Fibroblast of skin of back (primary cell): ENCODE measurements at places on chromosomes 5 and 9.
A peak's percentile ranks its signal among the peaks of the same experiment; 100 is the strongest.

DNA sequence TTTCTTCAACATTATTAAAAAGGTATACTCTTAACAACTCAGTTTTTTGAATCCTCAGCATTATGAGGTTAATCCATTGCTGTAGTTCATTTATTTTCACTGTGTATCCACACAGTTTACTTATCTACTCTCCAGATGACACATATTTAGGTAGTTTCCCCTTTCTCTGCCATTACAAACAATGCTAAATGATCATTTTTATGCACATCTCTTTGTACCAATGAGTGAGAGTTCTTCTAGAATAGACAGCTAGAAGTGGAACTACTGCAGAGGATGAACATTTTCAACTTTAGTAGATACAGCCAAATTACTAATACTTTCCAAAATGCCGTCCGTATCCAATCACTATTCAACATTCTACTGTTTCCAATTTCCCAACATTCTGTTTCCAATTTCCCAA is 11.5 kb downstream of the AFF4 start:
- no peak for DNase-seq

DNA sequence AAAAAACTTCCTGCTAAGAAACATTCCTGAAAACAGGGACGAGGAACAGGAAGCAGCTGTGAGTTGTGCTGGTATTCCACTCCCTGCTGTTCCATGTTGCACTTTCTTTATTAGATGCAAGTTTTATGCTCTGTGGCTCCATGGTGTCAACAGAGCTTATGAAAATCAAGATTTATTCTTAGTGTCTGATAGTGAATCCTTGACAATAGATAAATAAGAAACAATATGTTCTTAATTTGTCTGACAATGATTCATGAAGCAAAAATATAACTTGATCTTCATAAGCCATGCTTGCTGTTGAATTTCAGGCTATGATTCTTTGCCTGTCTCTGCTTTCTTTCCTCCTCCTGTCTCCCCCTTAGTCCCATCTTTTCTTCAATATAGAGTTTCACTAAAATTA is 119.6 kb downstream of the DROSHA start:
- peak; percentile 67 for DNase-seq

GRCh38 chr9:98977813-98978212 is 34.1 kb downstream of the COL15A1 start:
- DNase-seq, result no peak

GRCh38 chr5:151862811-151863472 is 61.7 kb downstream of the GLRA1 start:
- DNase-seq, result no peak

GRCh38 chr9:87336914-87337333 is 160.7 kb upstream of the DAPK1 start:
- peak; percentile 80 for DNase-seq

GRCh38 chr9:113947941-113948340 is 71.8 kb downstream of the ZNF618 start:
- no peak for DNase-seq

DNA sequence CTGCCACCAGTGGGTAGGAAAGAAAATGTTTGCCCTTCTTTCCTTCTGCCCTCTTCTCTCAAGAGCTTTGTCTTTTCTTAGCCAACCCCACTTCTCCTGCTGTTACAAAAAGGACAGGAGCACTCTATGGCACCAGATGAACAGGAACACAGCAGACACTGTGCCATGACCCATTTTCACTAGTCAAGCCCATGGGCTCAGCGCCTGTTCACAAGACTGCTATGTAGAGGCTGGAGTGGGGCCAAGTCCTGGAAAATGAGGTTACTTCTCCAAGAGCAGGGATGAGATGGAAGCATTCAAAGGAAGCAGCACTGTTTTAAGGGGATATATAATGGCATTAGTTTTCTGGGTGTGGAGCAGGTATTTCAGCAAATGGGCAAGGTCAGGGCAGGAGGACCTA is 46.8 kb upstream of the GRAMD2B start:
- no peak for DNase-seq

GRCh38 chr5:168987543-168988300 is 313.2 kb downstream of the SLIT3 start:
- peak; percentile 68 for DNase-seq

- DNase-seq, result peak; percentile 92
Measured at GRCh38 chr9:125659954-125660353, 47.1 kb downstream of the MAPKAP1 start.

DNA sequence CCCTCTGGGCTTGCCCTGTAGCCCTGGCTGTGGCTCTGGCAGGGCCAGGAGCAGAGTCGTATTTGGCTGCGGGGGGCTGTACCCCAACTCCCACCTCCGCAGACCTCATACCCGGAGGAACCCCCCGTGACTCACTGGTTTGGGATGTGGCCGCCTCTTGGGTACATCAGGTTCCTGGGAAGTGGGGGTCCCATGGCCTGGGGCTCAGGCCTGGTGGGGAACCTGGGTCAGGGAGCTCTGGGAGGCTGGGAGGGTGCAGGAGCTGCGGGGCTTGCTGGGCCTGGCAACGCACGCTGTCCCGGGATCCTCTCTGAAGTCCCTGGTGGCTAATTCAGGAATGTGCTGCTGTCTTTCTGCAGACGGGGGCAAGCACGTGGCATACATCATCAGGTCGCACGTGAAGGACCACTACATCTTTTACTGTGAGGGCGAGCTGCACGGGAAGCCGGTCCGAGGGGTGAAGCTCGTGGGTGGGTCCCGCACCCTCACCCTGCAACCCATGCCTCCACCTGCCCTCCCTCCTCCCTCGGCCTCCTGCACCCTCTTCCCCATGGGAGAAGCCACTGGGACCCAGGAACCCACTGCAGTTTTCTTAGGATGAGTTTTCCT is 2.4 kb downstream of the LCN1 start:
- DNase-seq, result no peak

GRCh38 chr5:141512911-141513626 is 24.2 kb downstream of the PCDHGC5 start:
- peak; percentile 66 for DNase-seq

DNA sequence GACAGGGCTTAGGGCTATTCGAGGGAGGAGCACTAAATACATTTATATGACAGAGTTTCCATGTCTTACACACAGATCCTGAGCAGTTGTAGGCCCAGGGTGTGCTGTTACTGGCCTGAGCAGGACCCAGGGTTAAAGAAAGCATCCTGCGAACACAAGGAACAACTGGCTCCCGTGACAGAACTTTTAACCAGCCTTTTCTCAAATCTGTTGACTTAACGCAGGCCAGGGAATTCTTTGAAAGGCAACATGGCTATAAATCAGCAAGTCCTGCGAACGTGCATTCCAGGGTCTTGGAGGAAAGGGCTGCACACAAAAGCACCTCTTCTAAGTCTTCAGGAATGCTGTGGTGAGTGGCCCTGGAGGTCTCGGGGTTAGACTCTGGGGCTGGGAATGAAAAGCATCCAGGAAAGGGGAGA is 45.2 kb upstream of the ANKRD55 start:
- DNase-seq, result peak; percentile 98

DNA sequence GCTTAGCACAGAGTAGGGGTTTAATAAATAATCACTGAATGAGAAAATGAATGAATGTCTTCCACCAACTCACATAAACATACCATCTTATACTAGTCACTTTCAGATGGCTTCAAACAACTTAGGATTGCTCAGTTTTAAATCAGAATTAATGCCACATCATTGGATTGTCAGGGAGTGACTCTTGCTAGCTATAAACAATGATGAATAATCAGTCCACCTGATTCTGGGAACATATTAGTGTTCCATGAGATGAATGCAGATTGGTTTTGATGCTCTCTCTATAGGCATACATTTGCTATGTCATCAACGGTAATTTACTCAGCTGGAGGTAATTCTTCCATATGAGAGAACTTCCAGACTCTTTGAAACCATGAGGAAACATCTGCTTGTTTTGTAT is 97.4 kb downstream of the CDH9 start:
- DNase-seq, result no peak

- no peak for DNase-seq
Measured at GRCh38 chr5:164844348-164844747, 1338.9 kb downstream of the MAT2B start.

DNA sequence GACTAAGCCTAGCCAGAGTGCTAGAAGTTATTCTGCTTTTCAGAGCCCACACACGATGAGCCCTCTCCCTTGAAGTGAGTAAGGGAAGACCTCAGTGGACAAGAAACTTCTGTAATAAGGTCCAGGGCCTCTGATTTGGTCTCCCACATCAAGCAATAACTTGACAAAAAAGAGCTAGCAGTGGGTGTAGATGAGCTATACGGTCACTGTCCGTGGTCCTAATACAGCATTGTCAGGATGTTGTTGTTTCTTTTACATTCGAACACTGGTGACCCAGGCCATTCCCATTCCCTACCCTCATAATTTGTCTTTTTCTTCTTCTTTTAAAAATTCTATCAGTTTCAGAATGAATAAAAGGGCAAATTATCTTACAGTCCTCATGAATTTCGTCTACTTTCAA is 5.2 kb downstream of the PCSK1 start:
- DNase-seq, result peak; percentile 43

DNA sequence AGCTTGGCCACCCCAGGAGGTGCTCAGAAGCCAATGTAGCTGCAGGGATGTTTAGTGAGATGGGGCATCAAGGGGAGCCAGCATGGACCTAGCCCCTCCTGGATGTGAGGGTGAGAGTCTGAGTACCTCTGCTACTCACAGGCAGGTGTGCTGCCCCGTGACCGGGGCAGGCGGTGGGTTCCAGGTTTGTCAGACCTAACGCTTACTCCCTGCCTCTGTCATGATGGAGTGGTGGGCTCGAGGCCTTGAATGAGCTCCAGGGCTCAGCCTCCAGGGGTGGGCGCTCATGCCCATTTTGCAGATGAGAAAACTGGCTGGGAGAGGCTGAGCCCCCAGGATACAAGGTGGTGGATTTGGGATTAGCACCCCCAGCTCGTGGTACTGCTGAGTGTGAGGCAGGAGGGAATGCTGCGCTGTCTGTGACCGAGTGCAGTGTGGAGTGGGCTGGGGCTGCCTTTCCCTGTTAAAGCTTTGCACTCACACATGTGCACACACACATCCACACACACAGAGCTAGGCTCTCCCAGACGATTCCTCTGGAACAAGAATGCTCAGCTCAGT is 1.5 kb downstream of the RXRA start:
- no peak for DNase-seq

DNA sequence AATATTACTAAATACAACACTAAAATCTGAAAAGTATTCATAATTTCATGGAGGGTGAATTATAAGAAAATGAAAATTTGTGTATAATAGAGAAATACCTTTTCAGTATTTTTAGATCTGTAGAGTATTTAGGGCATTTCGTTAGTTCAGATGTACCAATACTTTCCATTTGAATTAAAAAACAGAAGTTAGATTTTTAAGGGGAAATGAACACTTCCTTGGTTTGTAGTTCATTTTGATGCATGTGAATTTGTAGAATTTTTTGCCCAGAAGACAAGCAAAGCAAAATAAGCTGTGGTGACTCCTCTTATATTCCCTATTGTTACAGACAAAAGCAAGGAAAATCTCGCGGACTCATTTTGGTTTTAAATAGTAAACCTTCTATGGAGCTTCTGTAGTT is 209.0 kb upstream of the RPS23 start:
- DNase-seq, result no peak

- peak; percentile 95 for DNase-seq
Measured at GRCh38 chr5:81755320-81755719, 4.4 kb upstream of the SSBP2 start.

DNA sequence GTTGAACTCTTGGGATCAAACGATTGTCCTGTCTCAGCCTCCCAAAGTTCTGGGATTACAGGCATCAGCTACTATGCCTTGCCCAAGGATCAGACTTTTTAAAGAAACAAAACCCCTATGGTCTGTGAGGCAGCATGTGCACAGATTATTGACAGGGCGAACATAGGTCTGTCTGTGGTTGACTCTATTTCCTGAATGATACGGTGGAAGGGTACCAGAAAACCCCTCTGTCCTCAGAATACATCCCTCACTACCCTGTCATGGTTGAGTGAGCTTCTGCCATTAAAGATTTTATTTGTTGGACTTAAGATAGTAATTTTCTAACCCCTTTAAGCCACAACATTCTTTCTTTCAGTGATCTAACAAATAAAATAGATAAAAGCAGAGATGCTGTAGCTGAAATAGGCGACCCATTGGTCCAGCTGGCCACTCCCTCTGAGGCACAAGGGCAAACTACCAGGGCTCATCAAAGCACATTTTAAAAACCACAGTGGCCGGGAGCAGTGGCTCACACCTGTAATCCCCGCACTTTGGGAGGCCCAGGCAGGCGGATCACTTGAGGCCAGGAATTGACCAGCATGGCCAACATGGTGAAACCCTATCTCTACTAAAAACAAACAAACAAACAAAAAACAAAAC is 84.9 kb upstream of the ANKRD55 start:
- no peak for DNase-seq

DNA sequence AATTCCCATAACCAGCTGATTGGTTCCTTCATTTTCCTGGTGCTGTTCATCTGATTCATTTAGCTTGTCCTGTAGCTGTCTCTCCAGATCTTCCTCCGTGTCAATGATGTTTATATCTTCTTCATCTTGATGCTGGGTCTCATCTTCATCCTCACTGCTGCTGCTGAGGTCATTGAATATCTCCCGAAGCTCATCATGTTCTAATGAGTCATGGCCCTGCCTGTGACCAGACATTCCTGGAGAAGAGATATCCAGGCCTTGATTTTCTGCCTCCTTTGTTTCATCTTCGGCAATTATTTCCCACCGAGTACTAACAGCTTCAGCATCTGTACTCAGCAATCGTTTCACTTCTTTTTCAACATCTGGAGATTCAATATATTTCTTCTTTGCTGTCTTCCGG is 1.4 kb downstream of the TAF7 start:
- DNase-seq, result no peak

DNA sequence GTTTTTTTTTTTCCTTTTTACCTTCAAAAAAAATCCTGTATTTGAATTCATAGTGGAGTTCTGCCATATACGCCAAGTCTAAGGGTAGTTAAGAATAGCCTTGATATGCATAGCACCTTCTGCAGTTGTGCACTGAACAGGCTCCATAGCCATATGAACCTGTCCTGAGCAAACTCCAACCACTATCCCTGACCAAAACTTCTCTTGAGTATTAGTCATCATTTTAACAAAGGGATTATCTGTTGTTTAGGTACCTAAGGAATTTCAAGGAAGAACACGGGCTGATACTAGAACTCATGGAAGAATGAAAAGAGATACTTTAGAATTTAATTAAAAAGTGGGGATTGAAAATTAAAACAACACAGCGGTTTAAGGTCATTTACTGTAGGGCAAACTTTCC is 1.9 kb upstream of the FBXO38 start:
- DNase-seq, result no peak

GRCh38 chr5:112931473-112931872 is 9.4 kb upstream of the REEP5 start:
- DNase-seq, result no peak

DNA sequence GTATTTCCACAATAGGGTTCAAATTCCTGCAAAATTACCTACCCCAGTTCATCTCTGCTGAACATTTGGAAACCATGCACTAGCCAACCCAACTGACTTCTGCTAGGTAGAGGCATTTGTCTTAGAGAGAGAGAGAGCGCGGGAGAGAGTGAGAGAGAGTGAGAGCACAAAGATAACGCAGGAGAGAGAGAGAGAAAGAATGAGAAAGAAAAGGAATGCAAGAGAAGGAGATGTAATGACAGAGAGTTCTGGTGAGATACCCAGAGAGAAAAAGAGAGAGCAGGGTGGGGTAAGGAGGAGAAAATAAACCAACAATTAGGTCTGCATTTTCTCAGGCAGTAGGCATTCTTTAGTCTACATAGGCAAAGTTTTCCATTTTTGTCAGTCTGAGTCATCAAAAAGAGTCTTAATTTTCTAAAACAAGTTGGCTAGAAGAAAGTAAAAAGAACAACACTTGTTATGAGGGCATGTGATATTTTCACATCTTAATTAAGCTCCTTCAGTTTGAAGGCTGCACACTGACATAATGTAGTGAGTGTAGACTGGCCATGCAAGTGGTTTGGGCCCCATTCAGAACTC is 98.2 kb downstream of the MAP1B start:
- DNase-seq, result peak; percentile 75
